M059J (cell line): ENCODE measurements at places on chromosomes 6 and 20. TPM values are rescaled to one million over a fixed set of nuclear protein-coding genes. Genes with fewer than 3 reads are reported as not detected.

- no peak for DNase-seq
Observed at GRCh38 chr6:70843328-70843918, 113.4 kb downstream of the B3GAT2 start.

GRCh38 chr6:52925042-52925441 is 15.5 kb upstream of the GSTA3 start:
- DNase-seq, result no peak

DNA sequence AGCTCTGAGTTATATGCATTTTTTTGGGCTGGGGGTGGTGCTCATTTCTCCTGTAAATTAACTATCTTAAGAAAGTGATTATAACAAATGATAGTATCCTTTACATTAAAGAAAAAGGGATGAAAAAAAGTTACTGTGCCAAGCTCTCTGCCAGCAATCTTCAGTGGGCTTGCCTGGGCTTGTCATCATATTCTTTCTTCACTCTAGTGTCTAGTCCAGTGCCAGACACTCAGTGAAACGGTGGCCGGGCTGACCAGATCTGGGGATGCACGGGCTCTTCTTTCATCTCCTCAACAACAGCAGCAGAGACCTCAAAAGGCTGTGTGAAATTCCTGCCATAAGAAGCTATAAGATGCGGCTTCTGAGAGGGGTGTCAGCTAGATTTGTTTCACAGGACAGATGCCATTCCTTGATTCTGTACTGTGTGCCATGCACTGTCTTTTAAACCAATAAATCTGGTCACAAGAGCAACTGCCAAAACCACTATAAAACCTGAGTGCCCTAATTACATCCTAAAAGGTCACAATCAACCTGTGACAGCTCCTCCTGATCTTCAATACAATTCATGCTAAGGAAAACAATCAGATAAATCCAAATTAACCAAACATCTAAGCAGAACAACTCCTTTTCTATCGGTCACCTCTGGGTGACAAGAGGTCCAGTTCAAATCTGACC is 12.1 kb downstream of the EXOC2 start:
- DNase-seq, result no peak

DNA sequence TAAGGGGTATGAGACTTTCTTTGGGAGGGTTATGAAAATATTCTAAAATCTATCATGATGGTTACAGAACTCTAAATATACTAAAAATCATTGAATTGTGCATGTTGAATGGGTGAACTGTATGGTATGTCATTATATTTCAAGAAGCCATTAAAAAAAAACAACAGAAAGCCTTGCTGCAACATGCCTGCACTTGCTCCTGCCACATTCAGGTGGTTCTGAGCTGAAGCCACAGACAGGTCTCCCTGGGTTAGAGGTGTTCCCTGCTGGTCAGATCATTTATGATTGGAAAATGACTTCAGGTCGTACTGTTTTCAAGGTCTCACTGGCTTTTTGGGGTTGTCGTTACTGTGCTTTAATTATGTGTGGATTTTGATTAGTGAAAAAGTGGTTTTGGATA is 13.3 kb downstream of the GMPR start:
- DNase-seq, result no peak

HTR1E gene
- total RNA-seq, result not detected in 2 replicates

OR2J2 gene
- not detected in 2 replicates for total RNA-seq

NPEPL1 gene
- total RNA-seq, result 13.3 and 14.1 TPM in 2 replicates

GRCh38 chr6:109351231-109352130 is 30.8 kb downstream of the CD164 start:
- peak; percentile 48 for DNase-seq
